ENCODE measurements at places on chromosomes 12 and 14. TPM values are rescaled to one million over a fixed set of nuclear protein-coding genes. Genes with fewer than 3 reads are reported as not detected.

The FOXM1 gene
- 0.36 TPM for total RNA-seq

The CD69 gene
- total RNA-seq, result 1.5 TPM

The TPH2 gene
- total RNA-seq, result not detected

The FGF23 gene
- total RNA-seq, result not detected

The COCH gene
- 0.66 TPM for total RNA-seq

The TTC9 gene
- 0.47 TPM for total RNA-seq

The METTL25 gene
- total RNA-seq, result 18.7 TPM

The NANOG gene
- total RNA-seq, result 0.62 TPM

The SMIM41 gene
- total RNA-seq, result 4.0 TPM

The LALBA gene
- not detected for total RNA-seq

The MIP gene
- total RNA-seq, result not detected

The HOXC11 gene
- total RNA-seq, result not detected

The EXOC5 gene
- total RNA-seq, result 21.8 TPM

The FOXG1 gene
- total RNA-seq, result 0.18 TPM

The DEPDC4 gene
- total RNA-seq, result 2.6 TPM

All from ovary (tissue), 10 donors.